ENCODE measurements at places on chromosomes 5 and 9.

DNA sequence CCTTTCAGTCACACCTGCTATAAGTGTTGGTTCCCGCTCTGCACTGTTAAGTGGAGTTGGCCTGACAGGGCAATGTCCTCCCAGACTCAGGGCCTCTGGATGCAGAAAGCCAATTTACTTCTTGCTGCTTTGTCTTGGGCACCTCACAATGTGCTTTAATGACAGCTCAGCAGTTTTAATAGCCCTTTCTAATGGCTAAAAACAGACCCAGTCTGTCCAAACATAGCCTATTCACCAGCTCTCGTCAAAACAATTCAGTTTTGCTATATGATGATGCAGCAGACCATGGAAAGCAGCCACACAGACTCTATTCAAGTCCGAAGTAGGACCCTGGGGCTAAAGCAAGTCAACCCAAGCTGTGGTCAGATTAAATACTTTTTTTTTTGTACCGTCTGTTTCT is 529.1 kb upstream of the SEMA6A start:
- no peak for DNase-seq

DNA sequence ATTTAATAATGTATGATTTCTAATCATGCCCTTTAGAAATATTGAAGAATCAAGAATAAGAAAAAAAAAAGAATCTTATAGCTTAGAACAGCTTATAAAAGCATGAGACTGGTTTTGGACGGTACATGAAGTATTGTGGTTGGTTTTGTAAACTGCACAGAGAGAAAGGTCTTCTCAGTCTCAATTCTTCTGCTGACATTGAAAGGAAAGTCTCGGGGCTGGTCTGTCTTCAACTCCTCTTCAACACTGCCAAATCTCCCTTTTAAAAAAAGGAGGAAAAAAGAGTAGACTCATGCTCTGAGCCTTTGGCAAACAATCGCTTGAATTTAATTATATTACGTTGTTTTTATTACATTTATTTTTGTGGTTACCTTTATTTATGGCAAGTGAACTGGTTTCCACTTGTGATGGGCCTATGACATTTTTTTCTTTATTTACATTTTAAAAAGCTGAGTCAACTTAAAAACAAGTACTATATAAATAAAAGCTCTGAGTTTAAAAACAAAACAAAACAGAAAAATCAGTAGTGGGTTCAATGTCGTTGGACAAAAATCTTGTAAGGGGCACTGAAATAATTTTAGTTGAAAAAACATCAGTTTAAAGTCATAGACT is 32.8 kb upstream of the EBF1 start:
- DNase-seq: no peak

DNA sequence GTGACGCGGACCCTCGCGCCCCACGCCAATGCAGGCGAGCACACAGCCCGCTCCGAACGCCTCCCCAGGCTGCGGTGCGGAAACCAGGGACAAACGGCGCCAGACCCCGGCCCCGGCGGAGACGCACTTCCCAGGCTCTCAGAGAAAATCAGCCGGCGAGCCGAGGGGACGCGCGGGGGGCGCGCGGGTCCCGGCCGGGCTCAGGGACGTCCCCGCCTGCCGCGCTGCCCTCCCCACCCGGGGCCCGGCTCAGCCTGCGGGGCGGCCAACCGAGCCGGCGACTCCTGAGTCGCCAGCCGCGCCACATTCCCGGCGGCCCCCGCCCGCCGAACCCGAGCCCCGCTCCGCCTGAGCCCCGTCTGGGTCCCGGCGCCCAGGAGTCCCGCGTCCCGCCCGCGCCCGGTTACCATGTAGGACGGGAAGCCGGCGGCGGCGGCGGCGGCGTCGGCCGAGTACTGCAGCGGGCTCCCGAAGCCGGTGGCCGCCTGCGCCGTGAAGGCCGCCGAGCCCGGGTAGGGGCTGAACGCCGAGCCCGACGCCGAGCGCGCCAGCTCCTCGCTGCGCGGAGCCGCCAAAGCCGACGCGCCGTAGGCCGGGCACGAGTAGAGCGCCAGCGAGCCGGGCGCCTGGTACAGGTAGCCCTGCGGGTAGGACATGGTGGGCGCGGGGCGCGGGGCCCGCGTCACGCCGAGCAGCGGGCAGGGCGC is 566 bp downstream of the IRX2 start:
- DNase-seq: peak; percentile 4

- DNase-seq: no peak
Measured at GRCh38 chr9:123996731-123997421, 14.7 kb upstream of the LHX2 start.

DNA sequence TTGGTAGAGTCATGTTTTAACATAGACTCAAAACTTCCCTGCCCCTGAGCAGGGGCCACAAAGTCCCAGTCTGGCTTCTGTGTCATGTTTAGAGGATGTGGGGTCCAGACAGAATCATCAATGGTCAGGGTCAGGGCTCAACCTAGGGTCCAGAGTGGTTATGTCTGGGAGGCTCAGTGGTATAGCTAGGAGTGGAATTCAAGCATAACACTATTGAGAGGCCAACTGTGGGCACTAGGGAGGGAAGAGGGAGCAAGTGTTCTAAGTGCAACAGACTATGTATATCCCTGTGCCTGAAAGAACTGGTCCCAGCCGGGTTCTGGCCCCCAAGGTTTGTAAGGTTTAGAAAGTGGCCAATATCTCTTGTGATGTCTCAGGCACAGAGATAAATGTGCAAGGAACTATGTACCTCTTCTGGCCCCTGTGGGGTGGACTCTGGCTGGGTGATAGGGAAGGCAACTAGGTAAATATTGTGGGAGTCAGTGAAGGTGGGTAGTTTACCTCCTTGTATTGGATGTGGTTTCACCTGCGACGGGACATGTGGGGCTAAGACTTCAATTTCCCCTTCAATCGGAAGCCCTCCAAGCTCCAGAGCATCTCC is 14.0 kb downstream of the MYORG start:
- DNase-seq: no peak

DNA sequence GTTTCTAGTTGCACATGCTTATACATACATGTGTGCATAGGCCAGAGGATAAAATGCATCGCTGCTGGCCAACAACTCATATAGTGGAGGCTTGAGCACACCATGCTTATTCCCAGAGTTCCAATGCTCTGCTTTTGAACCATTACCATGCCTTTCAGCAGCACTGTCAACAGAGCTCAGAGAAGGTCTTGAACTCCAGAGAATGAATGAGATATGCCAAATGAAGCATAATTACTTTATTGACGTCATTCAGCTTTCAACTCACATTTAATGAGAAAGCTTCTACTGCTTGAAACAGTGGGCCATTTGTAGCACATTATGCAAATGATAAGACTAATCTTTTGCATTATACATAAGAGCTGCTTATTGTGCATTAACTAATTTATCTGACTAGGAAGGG is 765.3 kb upstream of the GRAMD2B start:
- no peak for DNase-seq

DNA sequence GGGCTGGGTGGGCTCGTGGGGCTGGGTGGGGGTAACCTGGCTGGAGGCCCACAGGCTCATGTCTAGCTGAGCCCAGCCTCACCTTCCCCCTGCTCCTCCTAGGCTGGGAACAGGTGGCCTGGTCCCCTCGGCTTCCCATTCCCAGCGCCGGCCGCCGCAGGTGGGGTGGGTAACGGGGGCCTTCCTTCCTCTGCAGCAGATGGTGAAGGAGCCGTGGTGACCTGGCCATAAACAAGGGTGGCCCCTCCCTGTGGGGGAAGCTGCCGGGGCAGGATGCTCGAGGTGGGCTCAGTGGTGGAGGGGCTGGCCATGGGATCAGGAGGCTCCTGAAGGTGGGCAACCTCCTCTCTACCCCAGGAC is 41.0 kb upstream of the EGFL7 start:
- no peak for DNase-seq

DNA sequence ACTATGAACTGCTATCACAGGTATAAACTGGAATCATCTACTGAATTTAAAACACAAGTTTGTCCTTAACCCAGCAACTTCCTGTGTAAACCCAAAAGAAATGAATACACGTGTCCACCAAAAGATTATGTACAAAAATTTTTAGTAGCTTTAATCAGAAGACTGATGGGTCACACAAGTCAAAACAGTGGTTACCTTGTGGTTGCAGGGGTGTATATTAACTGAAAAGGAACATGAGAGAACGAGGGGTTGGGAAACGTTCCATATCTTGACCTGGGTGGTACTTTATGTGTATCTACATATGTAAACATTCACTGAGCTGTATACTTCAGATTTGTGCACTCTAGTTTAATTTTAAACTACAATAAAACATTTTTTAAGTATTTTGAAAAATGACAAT is 18.6 kb downstream of the ZDHHC21 start:
- no peak for DNase-seq

- DNase-seq: no peak
Measured at GRCh38 chr5:174501461-174502069, 222.8 kb upstream of the MSX2 start.

- no peak for DNase-seq
Measured at GRCh38 chr9:137952976-137953666, 75.5 kb downstream of the CACNA1B start.

DNA sequence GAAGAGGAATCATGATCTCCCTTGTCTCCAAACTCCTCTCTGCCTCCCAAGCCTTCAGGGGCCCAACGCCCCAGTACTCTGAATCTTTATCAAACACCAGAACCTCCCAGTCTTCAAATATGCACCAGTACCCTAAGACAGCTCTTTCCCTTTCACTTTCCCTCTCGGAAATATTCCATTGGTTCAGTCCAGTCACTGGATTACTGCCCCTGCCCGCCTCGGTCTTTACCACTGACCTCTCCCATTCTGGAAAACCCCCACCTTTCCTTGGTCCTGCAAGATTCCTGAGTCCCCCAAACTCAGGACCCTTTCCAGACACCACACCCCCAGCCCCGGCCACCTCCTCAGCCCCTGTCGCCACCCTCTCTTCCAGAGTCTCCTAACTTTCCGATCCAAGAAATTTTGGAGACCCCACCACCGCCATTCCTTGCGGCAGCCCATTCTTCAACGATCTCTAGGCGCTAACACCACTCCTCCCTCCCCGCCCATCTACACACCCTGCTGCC is 674 bp downstream of the C5orf15 start:
- no peak for DNase-seq

- DNase-seq: no peak
Measured at GRCh38 chr9:137807721-137808703, 69.6 kb upstream of the CACNA1B start.

DNA sequence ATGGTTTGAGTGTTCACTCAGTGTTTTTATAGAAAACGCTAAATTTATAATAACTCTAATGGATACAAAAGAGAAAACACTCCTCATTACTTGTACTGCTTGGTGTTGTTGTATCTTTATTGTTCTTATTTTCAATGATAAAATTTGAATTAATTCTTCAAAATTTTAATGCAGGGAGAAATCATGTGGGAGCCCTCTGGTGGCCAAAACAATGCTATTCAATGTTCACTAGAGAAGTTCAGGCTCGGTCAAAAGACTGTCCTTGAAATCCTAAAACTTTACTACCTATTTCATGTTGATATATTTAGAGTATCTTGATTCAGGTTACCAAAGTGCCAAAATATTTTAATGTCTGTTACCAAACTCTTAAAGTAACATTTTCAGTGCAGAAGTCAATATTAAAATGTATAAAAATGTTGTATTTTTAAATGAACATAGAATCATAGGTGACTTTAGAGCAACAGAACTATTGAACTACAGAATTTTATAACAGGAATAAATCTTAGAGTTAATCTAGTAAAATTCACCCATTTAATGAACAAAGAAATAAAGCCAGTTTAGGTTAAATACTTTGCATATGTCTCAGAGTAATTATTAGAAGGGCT is 1259.8 kb downstream of the PTPRD start:
- no peak for DNase-seq

DNA sequence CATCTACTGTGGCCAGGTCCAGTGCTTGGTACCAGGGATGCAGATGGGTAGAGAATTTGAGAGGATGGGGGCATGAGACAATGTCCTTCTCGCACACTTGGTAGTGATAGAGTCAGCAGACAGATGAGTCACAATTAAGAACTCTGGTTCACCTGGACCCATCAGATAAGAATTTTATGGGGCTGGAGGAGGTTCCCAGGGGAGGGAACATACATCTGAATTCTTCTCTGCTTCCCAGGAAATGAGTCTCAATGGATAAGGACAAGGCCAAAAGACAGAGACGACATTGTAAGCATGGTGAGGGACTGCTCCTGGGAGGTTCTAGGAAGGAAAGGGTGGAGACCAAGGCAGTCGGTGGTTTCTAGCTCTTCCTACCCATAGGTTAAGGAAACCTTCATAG is 5.3 kb downstream of the SLC4A9 start:
- DNase-seq: no peak

DNA sequence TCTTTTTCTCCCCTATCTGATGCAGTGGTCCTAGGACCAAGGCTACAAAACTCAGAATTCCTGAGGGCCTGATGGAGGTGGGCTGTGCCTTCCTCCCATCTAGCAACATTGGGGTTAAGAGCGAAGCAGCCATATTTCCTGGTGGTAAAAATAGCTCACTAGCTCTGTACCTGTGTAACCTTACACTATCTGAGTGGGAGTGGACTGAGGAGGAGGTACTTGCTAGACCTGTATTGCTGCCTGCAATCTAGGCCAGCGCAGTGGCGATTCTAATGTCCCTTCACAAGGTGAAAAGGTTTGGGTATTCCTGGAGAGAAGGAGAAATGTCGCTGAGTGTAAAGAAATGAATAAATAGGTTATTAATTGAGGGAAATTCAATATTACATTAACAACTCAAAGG is 80.2 kb upstream of the LIFR start:
- DNase-seq: peak; percentile 75

DNA sequence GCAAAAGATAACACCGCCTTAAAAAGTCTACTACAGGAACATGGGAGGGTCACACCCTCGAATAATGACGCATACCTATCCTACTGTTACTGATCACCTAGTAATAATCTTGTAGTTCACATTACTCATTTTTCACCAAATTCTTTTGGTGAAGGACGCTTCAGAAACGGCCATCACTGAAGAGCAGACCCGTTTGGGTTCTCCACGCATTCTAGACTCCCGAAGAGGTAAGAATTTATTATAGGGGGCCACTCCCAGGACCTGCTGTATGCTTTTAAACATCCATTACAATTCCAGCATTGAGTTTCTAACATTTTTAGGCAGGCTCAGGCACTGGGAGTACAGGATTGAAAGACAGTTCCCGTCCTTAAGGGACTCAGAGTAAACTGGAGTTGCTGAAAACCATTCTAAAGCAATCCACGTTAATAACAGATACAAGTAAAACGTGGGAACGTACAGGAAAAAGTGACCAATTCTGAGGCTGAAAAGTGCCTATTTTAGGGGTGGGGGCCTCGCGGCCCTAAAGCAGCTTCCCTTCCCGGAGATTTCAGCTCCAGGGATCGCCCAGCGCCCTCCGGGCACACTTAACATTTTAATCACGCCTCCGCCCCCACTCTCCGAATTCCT is at the start of gene FER:
Gene FER (plus strand): TSS at position 124 of the 627 bp plus-strand sequence. CDS start 50,286 bp downstream, outside the sequence.
- DNase-seq: peak; percentile 14

DNA sequence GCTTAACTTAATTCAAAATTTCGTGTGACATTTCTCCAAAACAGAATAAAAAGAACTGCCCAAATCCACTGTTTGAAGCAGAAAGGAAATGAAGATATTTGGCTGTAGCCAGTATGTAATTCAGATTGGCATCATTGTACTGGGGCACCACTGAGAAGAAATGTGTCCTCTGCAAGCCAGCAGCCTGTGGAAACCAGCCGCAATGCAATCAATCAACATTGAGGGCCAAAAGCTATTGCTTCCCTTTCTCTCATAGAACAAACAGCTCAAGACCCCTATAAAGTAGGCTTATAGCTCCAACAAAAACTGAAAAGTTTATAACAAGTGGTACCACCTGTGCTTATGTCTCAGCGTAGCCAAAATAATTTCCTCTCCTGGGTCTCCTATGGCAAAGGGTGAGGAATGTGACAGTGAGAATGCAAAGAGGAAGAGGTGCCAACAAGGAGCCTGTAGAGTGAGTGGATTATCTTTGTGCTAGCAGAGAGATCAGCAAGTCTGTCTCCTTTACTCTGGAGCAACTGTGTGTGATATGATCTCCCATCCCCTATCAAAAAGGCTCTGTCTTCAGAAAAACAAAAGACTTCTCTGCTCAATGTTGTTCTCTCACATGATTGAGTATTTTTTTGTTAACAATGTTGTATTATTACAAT is 1072.3 kb upstream of the DMAC1 start:
- no peak for DNase-seq

Data from mucosa of gallbladder (tissue), 1 donor.